Stimulated activated CD8-positive, alpha-beta memory T cell treated with anti-CD3 and anti-CD28 coated beads, Interleukin-2, amount 100 ng/mL, for 1 hour (primary cell): ENCODE measurements at places on chromosomes 2 and 18.

DNA sequence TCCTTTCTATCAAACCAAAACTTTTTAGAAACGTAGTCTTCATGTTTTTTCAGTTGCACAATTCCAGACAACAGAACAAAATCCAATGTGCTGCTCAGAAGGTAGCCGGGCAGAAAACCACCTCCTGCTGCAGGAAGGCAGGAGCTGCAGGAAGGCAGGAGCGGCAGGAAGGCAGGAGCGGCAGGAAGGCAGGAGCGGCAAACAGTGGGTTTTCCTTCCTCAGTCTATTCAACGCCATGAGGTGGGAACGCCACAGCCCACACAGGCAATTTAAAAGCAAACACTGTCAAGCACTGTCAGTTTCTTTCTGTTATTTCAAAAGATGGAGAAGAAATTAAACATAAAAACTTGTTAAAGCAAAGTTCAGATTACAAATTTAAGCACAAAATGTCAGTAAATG is 601.2 kb upstream of the SALL3 start:
- DNase-seq = no peak

GRCh38 chr2:167686691-167687090 is 560.7 kb downstream of the STK39 start:
- no peak for DNase-seq

DNA sequence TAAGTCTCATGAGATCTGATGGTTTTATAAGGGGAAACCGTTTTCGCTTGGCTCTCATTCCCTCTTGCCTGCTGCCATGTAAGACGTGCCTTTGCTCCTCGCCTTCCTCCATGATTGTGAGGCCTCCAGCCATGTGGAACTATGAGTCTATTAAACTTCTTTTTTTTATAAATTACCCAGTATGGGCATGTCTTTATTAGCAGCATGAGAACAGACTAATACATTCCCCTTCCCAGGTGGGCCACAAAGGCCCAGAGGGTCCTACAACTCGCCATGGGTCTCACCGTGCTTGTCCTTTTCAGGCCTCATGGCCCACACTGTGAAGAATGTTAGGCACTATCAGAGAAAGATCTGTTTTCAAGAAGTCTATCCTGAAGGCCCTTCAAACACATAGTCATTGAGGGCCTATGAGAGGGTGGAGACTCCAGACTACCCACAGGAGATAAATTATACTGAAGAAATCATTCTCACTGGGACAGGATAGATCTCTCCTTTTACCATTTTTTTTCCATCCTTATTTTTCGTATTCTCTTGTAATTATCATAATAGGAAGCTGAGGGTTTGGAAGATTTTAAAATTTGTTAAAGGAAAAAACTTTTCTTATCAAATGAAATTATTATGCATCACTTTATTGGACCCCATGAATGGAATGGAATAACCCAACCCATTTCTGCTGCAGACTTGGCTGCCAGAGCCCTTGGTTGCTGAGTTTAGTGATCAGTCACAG is 91.0 kb upstream of the MSH2 start:
- DNase-seq = no peak

DNA sequence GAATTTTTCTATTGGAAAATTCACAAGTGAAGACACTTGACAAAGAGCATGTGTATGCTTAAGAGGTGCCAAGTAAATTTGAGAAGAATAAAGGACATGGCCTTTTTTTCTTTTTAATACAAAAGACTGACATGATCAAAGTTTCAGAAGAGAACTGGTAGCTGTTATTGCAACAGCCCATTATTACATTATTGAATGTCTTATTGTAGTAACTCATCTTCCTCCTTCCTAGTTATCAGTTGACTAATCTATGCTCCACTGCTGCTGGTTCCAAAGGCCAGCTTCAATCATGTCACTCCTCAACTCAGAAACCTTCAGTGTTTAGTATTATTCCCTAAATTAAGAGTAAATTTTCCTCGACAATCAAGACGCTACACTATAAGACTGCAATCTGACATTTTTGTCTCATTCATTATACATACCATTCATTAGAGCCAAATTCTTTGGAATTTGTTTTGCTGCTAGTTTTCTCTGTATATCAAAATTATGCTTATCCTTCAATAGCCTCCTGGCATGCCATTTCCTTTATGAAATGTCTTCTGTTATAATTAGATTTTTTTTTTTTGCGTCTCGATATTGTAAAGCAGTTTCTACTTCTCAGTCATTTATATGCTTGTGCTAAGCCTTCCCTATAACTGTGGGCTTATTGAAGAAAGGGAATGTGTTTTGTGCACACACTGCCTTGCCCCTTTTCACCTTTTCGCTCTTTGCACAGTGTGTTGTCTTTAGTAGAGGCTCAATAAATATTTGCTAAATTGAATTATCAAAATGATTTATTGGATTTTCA is 27.9 kb downstream of the ITGA4 start:
- no peak for DNase-seq

DNA sequence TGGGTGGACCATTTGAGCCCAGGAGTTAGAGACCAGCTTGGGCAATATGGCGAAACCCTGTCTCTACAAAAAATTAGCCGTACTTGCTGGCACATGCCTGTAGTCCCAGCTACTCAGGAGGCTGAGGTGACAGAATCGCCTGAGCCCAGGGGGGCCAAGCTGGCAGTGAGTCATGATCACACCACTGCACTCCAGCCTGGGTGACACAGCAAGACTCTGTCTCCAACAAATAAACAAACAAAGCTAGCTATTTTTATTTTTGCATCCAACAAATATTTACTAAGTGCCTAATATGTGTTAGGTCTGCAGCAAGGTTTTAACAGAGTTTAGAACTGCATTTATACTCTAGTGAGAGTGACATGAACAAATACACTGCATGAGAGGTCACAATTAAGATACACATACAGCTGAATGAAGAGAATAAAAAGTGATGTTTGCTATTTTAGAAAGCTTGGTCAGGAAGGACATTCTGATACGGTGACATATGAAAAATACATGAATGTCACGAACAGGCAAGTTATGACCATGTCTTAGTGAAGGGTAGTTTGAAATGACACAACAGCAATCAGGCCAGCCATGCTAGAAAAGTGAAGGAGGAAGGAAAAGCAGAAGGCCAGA is 83.2 kb upstream of the FRZB start:
- no peak for DNase-seq
